Prostate gland (tissue), 2 donors: ENCODE measurements at places on chromosomes 6 and 20.

- DNase-seq, result no peak
Measured at GRCh38 chr6:149890629-149891045, 7.3 kb downstream of the RAET1E start.

- DNase-seq, result no peak
Measured at GRCh38 chr6:152700427-152700826, 2.7 kb downstream of the MYCT1 start.

DNA sequence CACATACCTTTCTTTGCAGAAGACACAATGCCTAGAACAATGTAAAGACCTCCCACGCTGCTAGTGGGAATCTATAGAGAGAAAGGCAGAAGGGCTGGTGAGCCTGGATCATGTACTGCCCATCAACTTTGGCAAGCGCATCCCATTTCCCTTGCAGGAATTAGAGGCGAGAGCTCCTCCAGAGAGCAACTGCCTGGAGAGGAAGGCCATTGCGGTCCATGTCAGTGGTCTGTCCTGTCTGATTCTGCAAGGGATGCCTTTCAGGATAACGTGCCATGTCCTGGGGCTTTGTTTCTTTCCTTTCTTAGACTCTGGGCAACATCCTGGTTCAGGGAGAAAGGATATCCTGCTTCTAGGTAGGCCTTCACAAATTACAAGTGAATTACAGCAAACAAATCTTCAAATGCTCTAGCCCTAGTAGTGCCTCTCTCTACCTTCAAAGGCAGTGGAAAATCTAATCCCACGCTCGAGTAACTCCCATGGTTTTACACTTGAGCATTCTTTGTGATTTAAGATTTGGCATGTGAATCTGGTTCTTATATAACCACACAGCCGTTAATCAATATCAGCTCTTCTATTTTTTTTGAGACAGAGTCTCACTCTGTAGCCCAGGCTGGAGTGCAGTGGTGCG is 38.5 kb downstream of the GCNT2 start:
- DNase-seq, result no peak

DNA sequence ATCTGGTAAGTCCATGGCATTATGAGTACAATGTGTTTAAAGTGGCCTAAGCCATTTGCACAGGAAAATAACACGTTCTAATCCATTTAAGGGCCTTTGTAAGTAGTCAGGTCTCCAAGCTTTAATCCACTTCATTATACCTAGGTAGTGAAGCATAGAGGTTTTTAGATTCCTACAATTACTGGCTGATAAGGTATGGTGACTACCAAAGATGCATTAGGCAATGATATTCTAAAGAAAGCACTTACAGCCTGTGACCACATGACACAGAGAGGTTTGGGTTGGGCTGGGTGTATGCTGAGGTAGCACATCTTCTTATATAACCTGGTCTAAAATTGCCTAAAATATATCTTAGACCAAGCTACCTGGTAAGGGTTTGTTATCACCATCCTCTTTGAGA is 504.4 kb downstream of the TFAP2B start:
- no peak for DNase-seq

DNA sequence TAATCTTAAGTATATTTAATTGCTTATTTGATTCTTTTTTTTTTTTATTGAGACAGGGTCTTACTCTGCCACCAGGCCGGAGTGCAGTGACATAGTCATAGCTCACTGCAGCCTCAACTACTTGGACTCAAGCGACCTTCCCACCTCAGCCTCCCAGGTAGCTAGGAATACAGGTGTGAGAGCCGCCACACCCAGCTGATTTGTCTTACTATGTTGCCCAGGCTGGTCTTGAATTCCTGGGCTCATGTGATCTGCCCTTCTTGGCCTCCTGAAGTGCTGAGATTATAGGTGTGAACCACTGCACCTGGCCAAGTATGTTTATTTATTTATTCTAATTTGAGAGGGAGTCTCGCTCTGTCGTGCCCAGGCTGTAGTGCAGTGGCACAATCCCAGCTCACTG is 38.2 kb downstream of the PTPN1 start:
- DNase-seq, result no peak

- peak; percentile 60 for DNase-seq
Measured at GRCh38 chr6:158042245-158042798, 60.7 kb downstream of the SYNJ2 start.

DNA sequence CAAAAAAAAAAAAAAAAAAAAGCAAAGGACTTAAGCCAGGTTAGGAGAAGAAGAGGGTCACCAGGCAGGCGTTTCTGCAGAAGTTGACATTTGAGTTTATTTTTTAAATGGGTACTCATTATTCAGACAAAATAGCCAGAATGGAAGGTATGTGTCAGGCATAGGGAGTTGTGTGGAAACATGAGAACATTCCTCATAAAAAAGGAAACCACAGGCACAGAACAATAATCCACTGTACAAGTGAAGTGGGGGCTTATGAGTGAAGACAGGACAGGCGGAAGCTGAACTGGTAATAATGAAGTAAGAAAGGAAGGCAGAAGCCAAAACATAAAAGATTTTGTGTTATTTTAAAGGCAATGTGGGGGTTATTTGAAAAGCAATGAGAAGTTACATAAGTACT is 104.6 kb downstream of the EPB41L2 start:
- no peak for DNase-seq

DNA sequence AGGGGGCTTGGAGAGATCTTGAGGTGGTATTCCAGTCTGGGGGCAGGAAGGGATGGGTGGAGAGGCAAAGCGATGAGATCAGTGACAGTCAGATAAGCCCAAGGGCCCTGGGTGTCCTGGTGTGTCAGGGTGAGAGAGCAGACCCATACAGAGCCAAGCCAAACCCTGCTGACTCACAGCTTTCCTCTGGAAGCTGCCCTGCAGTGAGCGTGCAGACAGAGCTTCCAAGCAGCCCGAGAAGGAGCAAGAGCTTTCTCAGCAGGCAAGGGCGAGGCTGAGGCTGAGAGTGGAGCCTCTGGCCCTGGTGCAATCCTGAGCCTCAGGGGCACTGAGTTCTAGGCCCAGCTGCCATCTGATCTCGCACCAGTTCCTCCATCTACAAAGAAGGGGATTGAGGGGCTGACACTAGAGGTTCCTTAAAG is 91.1 kb upstream of the HIVEP1 start:
- no peak for DNase-seq
